Fibroblast of villous mesenchyme (primary cell): ENCODE measurements at places on chromosomes 7 and 10. TPM values are rescaled to one million over a fixed set of nuclear protein-coding genes. Genes with fewer than 3 reads are reported as not detected.
A peak's percentile ranks its signal among the peaks of the same experiment; 100 is the strongest.

The VGF gene
- total RNA-seq, result under 0.01 TPM in 1 of 2 replicates, not detected in the other

The PLA2G12B gene
- not detected in 2 replicates for total RNA-seq

The MRC1 gene
- under 0.01 TPM in 1 of 2 replicates, not detected in the other for total RNA-seq

The PDE1C gene
- 4.7 and 6.8 TPM in 2 replicates for total RNA-seq

The AKR1D1 gene
- total RNA-seq, result not detected in 2 replicates

The ELOVL3 gene
- total RNA-seq, result 0.32 and 0.86 TPM in 2 replicates

The GRID1 gene
- under 0.01 TPM in 1 of 2 replicates, not detected in the other for total RNA-seq

The GPR22 gene
- under 0.01 TPM in 1 of 2 replicates, not detected in the other for total RNA-seq

The TNRC18 gene
- total RNA-seq, result 54.4 and 78.0 TPM in 2 replicates

The LRRN3 gene
- 0.64 and 0.86 TPM in 2 replicates for total RNA-seq

The EMX2 gene
- total RNA-seq, result 4.5 and 10.8 TPM in 2 replicates

The EPHA1 gene
- total RNA-seq, result 0.32 TPM in 1 of 2 replicates, not detected in the other

The SNX10 gene
- 0.86 and 1.9 TPM in 2 replicates for total RNA-seq

The FAM25C gene
- not detected in 2 replicates for total RNA-seq

The CCL24 gene
- not detected in 2 replicates for total RNA-seq

GRCh38 chr10:42836771-42837468 lies 54.3 kb downstream of the BMS1 start:
- DNase-seq, result peak; percentile 13

- DNase-seq, result no peak
Observed at GRCh38 chr7:6146666-6147065, 115.5 kb downstream of the ANKRD61 start.

DNA sequence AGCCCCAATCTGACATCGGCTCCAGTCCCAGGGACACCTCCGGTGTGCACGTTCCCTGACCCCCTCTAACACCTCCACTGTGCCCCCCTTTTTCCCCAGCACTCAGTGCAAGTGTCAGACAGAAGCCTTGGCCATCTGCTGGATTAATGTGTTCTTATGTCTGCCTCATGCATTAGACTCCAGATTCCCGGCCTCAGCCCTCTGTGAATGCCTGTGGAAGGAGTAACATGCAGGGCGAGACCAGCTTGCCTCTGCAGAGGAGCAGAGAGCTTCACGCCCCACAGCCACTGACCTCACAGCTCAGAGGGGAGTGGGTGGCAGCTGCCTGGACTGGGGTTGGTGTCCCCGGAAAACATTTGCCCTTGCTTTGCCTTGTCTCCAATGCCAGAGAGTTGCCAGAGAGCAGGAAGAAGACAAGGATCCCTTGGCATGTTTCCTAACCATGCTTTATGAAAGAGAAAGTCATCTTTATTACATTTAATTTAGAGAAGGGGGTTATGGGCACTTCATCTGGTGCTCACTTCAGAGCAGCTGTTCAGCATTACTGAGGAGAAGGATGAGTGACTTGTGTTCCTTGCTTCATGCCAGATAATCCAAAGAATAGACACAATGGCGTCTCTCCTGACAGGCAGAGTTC lies 91.6 kb upstream of the CXCL12 start:
- no peak for DNase-seq

- DNase-seq, result no peak
Observed at GRCh38 chr7:27116031-27116961, 13.8 kb upstream of the HOXA2 start.

GRCh38 chr10:71232089-71232998 lies 20.0 kb downstream of the UNC5B start:
- no peak for DNase-seq

- DNase-seq, result no peak
Observed at GRCh38 chr10:97923057-97923456, 73.4 kb downstream of the GOLGA7B start.

GRCh38 chr10:92082583-92083280 lies 159.2 kb downstream of the BTAF1 start:
- DNase-seq, result peak; percentile 21

- no peak for DNase-seq
Observed at GRCh38 chr7:20737840-20738448, 48.7 kb downstream of the SP8 start.

DNA sequence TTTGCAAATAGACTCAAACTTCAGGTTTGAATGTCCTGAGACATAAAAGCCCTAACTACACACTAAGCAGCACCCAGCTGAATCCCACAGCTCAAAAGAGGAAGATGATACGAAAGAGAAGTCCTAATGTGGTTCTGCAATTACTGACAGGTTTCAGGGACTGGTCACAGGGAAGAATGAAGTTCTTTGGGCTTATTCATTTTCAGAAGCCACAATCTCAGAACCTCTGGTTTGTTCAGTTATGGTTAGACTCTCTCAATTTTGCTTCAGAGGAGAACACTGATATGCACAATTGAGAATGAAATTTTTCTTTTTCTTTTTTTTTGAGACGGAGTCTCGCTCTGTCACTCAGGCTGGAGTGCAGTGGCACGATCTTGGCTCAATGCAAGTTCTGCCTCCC lies 94.6 kb upstream of the FAM180A start:
- DNase-seq, result no peak

DNA sequence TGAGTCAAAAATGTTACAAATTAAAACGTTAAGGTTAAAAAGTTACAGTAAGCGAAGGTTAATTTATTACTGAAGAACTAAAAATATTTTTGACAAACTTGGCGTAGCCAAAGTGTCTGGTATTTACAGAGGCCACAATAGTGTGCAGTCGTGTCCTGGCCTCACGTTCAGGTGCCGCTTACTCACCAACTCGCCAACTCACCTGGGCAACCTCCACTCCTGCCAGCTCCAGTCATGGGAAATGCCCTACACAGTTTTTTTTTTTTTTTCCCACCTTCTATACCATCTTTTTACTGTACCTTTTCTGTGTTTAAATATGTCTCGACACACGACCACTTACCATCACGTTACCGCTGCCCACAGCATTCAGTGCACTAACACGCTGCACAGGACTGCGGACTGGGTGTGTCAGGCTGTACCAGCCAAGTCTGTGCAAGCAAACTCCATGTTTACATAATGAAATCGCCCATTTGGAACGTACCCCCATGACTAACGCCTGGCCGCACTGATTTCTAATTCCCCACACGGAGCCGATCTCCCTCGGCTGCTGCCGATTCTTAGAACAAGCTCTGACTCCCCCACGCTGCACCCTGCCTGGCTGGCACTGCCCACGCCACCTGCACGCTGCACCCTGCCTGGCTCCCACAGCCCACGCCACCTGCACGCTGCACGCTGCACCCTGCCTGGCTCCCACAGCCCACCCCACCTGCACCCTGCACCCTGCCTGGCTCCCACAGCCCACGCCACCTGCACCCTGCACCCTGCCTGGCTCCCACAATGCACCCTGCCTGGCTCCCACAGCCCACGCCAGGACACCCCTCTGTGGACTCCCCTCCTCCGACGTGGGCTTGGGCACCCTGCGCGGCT lies 203.1 kb downstream of the ZMYND11 start:
- DNase-seq, result no peak

DNA sequence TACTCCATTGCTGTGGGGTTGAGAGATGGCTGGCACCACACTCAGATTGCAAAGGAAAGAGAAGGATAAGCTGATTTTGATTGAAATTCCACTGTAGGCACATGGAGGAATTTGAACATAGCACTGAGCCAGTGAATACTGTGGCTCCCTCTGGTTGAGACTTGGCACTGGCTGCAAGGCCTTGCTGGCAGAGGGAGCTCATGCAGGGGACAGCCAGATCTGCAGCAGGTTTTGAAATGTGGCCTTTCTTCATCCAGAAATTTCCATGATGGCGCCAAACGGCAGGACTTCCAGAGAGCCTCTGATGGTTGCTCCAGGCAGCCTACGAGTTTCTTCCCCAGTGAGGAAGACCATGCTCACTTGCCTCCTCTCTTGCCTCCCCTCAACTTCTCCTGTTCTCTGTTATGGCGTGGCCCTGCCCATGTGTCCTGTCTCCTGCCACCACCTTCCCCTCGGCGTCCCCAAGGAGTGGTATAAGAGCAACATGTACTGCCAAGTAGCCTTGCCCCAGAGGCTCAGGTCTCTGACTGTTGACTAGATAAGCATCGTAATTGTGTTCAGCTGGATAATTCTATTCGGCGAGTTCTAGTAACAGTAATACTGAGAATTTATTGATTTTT lies 265.6 kb downstream of the CCDC3 start:
- DNase-seq, result no peak

- DNase-seq, result no peak
Observed at GRCh38 chr7:142279601-142280000, 21.7 kb upstream of the PRSS58 start.

GRCh38 chr10:119772334-119772733 lies 46.5 kb downstream of the INPP5F start:
- peak; percentile 19 for DNase-seq

DNA sequence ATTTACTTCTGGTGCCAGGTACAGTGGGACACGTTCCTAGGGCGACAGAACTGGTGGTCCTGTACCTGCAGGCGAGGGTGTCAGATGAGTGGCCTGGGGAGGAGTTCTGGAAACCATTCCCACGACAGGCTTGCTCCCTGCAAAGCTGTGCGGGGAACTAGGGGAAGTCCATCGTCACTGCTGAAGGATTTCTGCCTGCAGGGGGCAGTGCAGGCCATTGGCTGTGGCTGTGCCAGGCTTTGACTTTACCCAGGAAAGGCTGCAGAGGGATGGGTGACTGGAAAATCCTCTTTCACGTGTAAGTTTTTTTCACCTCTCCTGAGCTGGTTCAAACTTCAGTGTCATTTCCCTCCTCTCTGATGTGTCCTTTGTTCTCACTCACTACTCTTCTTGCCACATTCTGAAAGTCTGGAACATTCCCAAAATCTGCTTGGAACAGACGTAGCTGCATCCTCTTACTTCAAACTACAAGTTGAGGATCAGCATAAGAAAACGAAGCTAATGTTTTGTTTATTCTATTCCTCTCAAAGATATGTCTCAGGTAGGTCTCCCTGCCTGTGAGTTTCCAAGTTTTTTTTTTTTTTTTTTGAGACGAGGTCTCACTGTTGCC lies 126.5 kb downstream of the SH2D4B start:
- peak; percentile 51 for DNase-seq

DNA sequence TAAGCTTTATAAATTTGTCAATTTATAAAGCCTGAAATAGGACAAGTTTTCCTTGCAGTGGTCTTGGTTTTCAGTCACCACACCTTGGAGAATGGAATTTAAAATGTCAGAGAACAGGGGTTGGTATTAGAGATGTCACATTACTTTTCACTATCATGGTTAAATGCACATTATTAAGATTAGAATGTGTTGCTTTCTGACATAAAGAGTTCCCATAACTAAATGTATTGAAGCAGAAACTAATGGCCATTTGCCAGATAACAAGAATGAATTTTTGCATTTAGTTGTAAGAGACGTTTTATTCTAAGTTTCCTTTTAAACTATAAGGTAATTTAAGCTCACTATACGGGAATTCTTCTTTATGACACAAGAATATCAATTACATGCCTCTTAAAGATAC lies 172.3 kb downstream of the ARL4A start:
- DNase-seq, result no peak

DNA sequence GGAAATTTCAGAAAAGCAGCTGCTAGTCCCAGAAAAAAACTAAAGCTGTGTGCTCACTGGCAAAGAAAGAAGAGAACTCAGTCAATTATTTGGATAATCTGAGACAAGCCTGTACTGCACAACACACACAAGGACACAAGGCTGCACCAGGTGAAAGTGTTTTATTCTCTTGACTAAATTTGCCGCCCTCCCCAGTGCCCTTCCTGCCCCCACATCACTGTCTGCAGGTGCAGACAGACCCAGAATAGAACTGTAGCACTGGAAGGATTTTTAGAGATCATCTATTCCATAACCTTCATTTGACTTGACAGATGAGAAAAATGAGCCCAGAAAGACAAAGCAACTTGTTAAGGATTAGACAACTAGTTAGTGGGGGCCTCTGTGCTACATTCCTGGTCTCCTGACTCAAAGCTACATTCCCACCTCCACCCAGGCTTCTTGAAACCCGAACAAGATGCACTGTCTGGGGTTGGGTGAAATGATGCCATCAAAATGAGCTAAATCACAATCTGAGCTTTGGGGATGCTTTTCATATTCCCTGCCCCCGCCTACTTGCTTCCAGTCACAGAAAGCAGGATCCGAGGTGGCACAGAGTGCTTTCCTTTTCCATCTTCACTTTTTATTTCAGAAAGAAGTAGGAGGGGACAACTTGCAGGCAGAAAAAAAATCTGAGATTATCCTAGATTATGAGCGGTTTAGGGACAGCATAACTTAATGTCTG lies 5.2 kb upstream of the VAX1 start:
- no peak for DNase-seq

DNA sequence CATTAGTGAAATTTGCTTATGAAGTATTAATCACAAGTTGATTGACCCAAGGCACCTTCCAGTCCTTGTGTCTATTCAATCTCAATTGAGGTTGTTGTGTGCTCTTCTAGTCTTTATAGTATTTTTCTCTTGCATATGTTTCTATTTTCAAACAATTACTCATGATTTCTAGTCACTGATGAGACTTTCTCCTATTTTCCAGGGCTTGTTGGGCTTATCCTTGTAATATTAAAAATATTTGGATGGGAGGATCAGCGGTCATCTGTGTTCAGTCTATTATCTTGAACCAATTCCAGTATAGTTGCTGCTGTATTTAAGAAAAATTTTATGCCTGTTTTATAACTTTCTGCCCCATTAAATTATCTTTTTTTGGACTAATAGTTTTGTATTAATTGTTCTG lies 154.4 kb downstream of the PTEN start:
- no peak for DNase-seq

- DNase-seq, result no peak
Observed at GRCh38 chr7:83684928-83685327, 36.0 kb upstream of the SEMA3E start.

DNA sequence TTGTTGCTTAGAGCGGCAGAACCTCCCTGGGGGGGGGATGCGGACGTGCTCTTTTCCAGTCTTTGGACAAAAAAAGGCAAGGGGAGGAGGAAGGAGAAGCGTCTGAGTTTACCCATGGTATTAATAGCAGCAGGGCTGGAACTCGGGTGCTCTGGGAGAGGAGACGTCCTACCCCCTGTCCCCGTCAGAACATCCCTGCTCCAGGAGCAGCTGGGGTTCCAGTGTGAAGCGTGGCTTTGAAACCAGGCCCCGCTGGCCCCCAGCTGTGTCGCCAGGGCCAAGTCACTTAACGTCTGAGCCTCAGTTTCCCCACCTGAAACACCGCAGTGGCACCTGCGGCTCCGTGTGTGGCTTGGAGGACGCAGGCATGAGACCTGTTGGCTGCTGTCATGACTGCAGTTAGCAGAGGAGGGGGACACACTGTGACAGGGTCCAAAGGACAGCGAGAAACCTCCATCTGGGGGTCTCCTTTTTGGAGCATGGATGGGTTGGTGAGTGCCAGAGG lies 1.4 kb downstream of the AMZ1 start:
- no peak for DNase-seq

DNA sequence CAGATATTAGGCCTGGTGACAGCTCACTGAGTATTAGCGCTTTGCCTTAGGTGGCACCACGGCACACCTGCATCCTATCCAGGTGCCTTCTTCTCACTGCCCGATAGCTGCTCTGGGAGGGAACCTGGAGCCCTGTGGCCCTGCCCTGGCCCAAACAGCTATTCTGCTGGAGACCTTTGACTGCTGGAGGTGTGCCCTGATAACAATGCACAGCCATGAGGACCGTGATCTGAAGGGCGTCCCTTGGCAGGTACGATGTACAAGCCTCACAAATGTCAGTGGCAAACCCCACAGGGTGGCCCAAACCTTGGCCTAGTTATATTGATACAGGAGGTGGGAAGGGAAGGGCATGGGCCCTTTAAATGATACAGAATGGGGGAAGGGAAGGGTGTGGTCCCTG lies 259.5 kb downstream of the GRID1 start:
- no peak for DNase-seq

- no peak for DNase-seq
Observed at GRCh38 chr10:105844241-105844640, 1203.2 kb downstream of the SORCS3 start.

- no peak for DNase-seq
Observed at GRCh38 chr10:80141696-80142460, 9.3 kb downstream of the PLAC9 start.
